Activated CD8-positive, alpha-beta memory T cell treated with anti-CD3 and anti-CD28 coated beads for 1 hour (primary cell): ENCODE measurements at places on chromosomes 4 and X.

GRCh38 chrX:98398542-98398941 is 1514.8 kb downstream of the RPA4 start:
- no peak for DNase-seq

GRCh38 chr4:151709587-151709986 is 51.2 kb downstream of the GATB start:
- no peak for DNase-seq

- DNase-seq, result no peak
Measured at GRCh38 chrX:69290292-69290691, 125.0 kb upstream of the PJA1 start.

DNA sequence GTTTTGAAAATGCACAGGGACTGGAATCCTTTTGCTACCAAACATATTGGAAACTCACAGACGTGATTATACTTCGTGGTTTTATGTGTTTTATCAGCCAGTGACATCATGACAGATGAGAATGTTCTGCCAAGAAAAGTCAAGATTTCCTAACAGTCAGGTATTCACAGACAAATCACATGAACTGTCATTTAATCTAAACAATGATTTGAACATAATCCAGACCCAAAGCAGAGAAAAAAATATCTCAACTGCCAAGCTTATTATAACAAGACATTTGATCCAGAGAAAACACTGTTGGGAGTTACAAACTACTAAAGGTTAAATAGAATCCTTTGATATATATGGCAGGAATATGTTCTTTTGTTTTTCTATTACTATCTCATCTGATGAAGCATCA is 635.9 kb upstream of the FRG1 start:
- no peak for DNase-seq

- no peak for DNase-seq
Measured at GRCh38 chr4:168555437-168555836, 58.6 kb downstream of the PALLD start.

GRCh38 chrX:30680618-30681017 is 27.4 kb downstream of the GK start:
- no peak for DNase-seq

DNA sequence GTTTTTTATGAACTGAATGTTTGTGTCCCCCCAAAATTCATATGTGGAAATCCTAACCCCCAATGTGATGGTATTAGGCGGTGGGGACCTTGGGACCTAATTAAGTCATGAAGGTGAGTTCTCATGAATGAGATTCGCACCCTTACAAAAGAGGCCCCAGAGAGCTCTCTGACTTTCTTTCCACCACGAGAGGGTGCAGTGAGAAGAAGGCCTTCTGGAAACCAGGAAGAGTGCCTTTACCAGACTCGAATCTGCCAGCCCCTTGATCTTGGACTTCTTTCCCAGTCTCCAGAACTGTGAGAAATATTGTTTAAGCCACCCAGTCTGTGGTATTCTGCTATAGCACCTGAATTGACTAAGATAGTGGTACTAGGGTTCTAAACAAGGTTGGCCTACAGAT is 40.8 kb downstream of the STK26 start:
- DNase-seq, result no peak

DNA sequence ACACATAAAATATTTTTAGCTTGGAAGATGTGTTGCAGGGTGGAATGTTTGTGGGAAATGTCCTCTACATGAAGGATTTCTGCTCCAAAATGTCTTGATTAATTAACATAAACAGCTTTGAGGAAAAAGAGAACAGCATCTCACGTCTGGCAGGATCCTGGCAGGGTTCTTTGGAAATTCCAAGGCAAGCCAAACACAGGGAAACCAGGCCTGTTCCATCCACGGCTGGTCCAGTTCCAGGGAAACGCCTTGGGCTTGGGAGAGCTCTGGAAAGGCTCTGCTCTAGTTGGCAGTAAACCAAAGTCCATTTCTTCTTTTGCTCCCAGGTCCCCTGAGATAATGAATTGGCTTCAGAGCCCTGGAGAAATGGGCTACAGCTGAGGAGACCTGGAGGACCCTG is 42.4 kb upstream of the GAB1 start:
- no peak for DNase-seq

DNA sequence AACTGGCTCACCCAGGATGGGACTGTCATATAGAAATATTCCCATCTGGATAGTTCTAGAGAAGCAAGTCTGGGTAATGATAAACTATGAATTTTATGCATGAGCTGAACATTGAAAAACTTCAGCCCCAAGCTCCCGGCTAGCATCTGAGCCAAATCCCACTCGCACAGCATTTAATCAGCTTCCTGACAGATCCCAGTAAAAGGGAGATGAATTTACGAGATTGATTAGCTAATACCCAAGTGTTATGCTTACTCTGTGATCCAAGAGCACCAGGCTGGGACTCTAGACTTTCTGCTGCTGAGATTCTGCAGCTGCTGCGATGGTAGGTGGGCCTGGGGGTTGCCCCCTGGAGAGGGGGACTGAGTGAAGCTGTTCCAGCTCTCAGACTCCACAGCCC is 28.0 kb downstream of the FRMPD3 start:
- DNase-seq, result no peak

DNA sequence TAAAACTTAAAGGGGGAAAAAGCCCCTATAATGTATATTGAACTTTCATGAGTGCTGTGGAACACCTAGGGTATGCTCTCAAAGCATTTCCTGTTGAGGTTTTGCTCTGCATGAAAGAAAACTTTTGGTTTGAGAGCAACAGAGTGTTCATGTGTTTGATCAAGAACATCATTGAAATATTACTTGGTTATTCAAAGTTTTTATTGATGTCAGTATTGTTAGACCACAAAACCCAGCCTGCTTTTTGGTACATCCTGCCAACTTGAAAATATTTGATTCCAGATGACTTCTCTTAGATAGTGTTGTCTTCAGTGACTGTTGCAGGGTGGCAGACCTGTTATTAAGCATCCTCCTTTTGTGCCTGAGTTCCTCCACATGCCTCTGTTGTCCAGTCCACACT is 68.0 kb downstream of the N4BP2 start:
- DNase-seq, result no peak

DNA sequence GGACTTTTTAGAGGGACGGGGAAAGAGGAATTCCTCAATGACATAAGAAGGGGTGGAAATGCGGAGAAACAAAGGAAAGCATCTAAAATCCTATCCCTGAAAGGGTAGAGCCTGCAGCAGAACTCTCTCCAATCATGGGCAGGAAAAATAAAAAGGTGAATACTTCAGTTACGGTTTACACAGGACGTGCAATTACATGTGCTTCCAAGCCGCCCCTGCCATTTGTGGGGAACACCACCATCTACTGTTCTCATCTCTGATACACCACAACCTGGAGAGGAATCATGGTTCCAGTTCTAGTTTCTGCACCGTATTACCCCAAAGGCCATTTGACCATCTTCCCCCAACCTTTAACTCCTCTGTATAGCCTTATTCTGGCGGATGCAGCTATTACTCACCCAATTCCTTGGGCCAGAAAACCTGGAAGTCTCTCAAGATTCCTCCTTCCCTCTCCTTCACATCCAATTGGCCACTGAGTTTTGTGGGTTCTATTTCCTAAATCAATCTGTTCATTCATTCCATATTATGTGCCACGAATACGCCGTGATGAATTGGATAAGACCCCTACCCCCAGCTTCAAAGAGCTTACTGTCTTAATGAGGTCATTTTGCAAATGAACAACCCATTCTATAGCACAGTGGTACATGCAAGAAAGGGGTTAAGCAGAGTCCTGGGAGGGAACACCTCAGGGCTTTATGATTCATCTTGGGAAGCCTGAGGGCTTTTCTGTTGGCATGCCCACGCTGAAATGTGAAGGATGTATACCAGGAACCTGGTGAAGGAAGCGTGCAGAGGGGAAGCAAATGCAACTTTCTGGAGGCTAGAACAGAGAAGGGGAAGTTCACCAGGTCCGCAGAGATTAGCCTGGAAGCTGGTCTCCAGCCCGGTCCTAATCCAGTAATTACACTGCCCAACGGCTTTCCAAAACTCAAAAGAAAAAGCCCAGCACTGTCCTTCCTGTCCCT is 1.4 kb upstream of the MSL3 start:
- DNase-seq, result no peak
